T47D (cell line): ENCODE measurements at places on chromosomes 13 and 19.

DNA sequence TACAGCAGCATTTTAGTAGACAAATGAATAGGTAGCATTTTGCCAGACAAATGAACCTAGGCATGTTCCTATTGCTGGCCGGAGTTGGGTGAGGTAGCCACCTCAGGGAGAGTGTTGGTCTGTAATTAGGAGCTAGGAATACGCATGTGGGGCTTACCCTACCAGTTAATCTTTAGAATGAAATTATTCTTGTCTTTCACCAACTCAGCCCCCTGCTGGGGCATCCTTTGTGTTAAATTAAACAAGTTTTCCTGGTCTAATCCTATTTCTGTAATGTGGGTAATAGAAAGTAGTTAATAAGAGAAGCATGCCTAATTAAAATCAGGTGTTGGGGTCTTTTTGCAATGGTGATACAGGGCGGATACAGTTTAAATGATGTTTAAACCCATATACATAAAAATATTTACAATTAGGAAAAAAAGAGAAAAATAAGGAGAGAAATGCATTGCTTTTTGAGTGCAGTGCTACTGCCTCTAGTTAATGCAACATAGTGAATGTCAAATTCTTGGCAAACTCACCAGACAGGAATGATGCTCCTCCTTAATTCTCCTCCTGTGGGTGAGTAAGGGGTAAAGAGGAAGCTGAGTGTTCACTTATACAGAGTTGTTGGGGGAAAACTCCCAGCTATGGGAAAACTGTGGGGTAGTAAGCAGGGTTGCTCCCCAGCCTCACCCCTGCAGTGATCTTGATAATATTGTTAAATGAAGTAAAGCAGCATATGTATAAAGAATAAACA is 276.4 kb upstream of the EDNRB start:
- no peak for DNase-seq

GRCh38 chr19:6204212-6204611 is 68.7 kb downstream of the ACSBG2 start:
- no peak for DNase-seq

DNA sequence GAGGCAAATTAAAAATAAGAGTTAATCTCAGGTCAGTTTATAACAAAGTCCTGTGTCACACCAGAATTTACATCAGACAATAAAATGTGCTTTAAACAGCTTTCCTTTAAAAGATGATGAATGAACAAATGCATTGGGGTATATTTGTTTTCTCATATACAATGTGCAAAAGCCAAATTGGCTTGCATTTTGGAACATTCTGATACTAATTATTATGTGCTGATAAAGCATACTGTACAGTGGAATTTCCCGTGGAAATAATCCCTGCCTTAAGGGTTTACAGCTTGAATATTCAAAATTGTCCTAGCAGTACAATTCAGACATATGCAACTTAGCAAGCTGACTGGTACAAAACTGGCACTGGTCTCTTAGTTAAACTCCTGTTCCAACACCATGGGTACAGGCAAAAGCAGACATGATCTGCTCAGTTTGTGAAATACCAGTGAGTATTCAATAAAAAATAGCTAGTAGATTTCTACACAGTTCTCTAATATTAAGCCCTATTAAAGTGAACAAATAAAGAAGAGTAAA is 373.4 kb downstream of the SLITRK1 start:
- DNase-seq, result no peak

- no peak for DNase-seq
Measured at GRCh38 chr13:83216479-83217245, 665.6 kb downstream of the SLITRK1 start.

- DNase-seq, result no peak
Measured at GRCh38 chr13:48682436-48682835, 28.7 kb downstream of the CYSLTR2 start.

DNA sequence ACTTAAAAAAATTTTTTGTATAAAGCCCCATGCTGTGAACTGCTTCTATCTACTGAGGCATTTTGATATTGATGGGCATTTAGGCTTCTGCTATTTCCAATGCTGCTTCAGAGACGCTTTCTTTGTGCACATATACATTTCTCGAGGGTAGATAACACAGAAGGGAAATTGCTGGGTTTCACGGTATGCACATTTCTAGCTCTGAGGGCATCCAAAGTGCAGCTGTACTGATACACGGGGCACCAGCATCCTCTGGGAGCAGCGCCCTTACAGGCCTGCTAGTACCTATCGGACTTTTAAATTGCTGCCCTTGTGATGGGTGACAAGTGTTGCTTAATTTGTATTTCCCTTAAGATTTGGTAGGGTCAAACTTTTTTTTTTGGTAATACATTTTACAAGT is 88.6 kb downstream of the KCTD15 start:
- no peak for DNase-seq

- no peak for DNase-seq
Measured at GRCh38 chr13:58087566-58087965, 456.0 kb downstream of the PCDH17 start.

GRCh38 chr13:58666331-58666730 is 1034.8 kb downstream of the PCDH17 start:
- DNase-seq, result no peak

- DNase-seq, result no peak
Measured at GRCh38 chr19:7442423-7442822, 46.4 kb downstream of the PEX11G start.

- no peak for DNase-seq
Measured at GRCh38 chr13:86792153-86792651, 879.0 kb upstream of the SLITRK5 start.

DNA sequence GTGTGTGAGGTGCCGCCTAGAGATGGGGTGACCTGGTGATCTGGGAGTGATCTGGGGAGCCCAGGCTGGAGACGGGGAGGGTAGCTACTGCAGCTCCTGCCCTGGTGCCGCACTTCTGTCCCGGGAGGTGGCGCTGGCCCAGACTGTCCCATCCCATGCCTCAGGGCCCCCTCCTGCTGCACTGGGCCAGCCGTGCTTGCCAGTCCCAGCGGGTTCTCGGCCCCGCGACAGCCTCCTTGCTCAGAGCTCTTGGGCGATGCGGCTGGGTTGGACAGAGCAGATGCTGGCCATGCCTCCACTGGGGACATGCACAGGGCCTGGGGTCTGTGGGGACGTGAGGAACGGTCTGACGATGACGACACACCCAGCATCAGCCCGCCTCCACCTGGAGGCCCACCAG is 2.5 kb downstream of the RAX2 start:
- no peak for DNase-seq
